Esophagus muscularis mucosa (tissue), 4 donors: ENCODE measurements at places on chromosomes 2 and 18. TPM values are rescaled to one million over a fixed set of nuclear protein-coding genes. Genes with fewer than 3 reads are reported as not detected.

DNA sequence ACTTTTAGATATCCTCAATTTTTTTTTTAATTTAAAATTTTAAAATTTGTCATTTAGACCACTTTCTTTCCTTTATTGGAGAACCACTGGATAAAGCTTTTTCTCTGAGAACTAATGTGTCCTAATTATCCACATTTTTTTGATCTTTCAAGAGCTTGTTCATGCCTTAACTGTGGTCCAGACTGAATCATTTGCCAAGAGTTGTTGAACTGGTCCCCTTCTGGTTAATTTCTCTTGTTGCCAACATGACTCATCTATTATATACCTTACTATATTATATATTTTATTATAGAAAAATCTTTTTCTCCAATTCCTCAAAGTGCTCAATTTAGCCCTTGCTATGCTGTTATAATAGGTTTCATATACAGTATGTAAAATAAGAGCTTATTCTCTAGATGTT is 53.1 kb upstream of the TMEM87B start:
- DNase-seq: no peak

- DNase-seq: no peak
Measured at GRCh38 chr2:240462073-240462706, 26.7 kb downstream of the GPC1 start.

Gene NBAS
- 39.2 TPM for total RNA-seq

Gene FOXD4L1
- not detected for total RNA-seq

- DNase-seq: peak; percentile 68
Measured at GRCh38 chr18:10776493-10776892, 250.7 kb downstream of the NAPG start.

- DNase-seq: no peak
Measured at GRCh38 chr2:208000701-208001395, 24.5 kb downstream of the PLEKHM3 start.

GRCh38 chr2:147542351-147542750 is 302.5 kb upstream of the ACVR2A start:
- no peak for DNase-seq

DNA sequence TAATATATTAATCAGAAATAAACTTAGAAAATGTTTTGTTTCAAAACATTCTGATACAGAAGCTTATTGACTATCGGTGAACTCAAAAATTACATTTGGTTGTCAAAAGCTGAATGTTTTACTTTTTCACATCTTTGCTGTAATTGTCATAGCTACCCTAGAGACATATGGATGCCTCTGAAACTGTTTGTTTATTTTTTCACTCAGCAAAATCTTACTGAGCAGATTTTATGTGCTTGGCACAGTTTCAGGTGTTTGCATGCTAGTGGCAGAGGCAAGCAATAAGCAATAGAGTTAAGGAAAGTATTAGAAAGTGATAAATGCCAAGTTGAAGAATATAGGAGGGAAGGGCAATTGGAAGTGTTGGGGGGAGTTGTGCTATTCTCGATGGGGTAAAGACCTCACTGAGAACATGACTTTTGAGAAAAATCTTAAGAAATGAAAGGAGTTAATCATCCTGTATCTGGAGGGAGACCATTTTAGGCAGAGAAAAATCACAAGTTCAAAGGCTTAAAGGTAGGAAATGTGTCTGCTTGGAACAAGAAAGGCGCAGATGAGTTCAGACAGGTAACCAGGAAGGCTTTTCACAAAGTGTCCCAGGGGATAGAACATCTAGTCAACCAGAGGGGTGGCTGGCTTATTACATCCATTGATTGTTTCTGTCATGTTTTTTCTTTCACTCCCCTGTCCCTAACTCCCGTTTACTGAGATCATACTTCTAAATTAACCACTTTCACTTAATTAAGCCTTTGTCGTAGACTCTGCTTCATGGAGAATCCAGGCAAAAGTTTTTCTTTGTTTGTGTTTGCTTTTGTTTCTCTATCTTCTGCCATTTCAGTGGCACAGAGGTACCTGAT is 27.2 kb upstream of the COBLL1 start:
- DNase-seq: no peak

DNA sequence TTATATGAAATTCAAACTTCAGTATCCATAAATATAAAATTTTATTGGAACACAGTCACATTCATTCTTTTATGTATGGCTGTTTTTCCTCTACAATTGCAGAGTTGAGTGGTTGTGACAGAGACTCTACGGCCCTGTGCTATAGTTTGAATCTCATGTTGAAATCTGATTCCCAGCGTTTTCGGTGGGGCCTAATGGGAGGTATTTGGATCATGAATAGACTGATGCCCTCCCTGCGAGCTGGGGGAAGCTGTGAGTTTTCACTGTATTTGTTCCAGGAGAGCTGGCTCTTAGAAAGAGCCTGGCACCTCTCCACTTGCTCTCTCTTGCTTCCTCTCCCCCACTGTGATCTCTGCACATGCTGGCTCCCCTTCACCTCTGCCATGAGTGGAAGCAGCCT is 1.7 kb downstream of the PFN4 start:
- DNase-seq: no peak

Gene GPR35
- 1.8 TPM for total RNA-seq

GRCh38 chr18:45660746-45661145 is 45.5 kb downstream of the SLC14A2 start:
- DNase-seq: no peak

GRCh38 chr18:63099848-63100629 is 219.5 kb downstream of the BCL2 start:
- DNase-seq: peak; percentile 60

DNA sequence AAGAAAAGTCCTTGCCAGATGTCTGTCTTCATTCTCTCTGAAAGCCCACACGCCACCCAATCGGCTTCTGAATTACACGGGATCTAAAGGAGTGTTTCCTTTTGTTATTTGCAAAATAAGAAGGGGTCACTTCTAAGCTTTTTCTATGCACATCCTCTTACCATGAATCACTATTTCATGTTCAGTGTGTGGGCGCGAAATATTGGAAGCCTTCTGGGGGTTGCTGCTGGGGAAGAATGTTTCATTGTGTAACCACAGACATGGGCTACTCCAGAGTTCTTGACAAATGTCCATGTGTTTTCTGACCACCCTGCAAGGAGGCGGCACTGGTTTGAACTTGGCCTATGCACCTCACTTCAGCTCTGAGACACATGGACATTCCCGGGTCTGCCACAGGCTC is 133.6 kb upstream of the APCDD1 start:
- no peak for DNase-seq

Gene VWA3B
- not detected for total RNA-seq

Gene RFX8
- not detected for total RNA-seq

Gene RFTN2
- 5.0 TPM for total RNA-seq

DNA sequence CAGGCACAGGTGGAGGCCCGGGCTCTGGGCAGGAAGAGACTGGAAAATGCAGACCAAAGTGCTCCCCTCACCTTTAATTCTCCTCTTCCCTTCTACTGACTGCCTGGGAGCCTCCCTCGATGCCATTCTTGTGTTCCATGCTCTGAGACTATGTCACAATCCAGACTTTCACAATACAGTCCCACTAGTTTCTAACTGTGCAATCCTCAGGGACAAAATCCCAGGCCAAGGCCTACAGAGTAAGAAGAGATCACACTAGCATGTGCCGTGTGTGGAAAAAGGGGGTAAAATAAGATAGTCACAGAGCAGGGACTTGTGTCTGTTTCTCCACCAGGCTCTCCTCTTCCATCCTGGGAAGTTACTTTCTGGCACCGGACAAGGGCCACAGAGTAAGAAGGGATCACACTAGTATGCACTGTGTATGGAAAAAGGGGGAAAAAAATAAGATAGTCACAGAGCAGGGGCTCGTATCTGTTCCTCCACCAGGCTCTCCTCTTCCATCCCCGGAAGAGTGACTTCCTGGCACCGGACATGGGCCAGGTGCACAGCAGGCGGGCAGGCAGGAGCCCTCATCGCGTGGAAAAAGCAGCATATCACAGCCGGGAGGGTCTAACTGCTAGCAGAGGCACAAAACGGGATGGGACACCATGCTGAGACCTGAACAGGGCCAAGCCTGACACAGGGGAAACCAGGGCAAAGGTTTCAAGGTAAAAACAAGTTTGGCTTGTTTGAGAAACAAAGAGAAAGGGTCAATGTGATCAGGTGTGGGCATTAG is 9.6 kb downstream of the CYB5A start:
- DNase-seq: peak; percentile 83

DNA sequence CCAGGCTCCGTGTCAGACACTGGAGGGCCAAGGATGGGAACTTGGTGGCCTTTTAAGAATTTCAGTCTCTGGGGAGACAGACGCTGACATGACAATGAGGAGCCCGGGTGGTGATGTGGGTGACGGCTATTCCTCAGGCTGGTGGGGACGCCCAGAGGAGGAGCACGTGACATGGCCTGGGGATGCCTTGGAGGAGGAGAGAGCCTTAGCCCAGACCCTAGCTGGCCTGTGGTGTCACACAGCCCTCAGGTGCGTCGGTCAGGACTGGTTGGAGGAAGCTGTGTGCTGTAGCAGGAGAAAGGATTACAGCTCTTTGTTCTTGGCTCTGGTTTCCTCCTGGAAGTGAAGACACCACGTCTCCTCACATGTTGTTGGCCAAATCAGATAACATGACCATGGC is 40.0 kb upstream of the SCLY start:
- DNase-seq: no peak

DNA sequence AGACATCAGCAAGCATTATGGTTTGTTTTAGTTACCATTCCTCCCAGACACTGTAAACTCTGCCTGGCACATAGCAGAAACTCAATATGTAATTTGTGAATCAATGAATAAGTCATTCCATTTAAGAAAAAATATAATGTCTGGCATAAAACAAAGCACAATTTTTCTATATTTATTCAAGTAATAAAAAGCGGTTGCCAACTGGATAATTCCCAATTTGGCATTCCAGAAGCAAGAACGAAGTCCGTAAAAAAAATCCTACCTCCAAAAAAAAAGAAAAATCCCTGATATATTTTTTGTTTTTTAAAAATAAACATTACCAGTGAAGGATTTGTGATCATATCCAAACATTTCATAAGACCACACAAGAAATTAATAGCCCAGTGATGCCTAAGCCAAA is 351.3 kb upstream of the LRRTM4 start:
- no peak for DNase-seq

Gene LHCGR
- 4.6 TPM for total RNA-seq

Gene NPAS2
- total RNA-seq: 45.8 TPM

GRCh38 chr18:22417496-22418188 is at the start of gene CTAGE1:
CTAGE1 (minus strand) TSS chr18:22417915; CDS start chr18:22417811, 104 bp downstream.
- DNase-seq: no peak

DNA sequence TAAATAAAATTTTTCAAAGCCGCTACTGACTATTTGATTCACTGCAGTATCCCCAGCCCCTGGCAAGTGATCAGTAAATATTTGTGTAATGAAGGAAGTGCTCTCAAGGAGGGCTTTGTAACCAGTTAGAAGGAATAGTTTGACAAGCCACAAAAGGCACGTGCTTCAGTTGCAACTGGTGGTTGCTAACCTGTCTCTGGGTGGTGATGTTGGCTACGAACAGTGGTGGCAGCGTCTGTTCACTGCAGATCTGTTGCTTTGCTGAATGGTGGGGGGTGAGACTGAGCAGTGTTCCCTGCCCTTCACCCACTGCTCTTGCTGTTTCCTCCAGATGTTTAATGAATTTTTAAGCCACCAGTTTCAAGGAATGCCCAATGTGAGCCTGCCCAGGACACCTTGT is 73.9 kb upstream of the SIX2 start:
- DNase-seq: peak; percentile 80

Gene TAF4B
- total RNA-seq: 8.3 TPM

Gene TDRD15
- total RNA-seq: 0.63 TPM

Gene AOX1
- 83.3 TPM for total RNA-seq

GRCh38 chr2:119455066-119455718 is 23.5 kb downstream of the TMEM37 start:
- no peak for DNase-seq

DNA sequence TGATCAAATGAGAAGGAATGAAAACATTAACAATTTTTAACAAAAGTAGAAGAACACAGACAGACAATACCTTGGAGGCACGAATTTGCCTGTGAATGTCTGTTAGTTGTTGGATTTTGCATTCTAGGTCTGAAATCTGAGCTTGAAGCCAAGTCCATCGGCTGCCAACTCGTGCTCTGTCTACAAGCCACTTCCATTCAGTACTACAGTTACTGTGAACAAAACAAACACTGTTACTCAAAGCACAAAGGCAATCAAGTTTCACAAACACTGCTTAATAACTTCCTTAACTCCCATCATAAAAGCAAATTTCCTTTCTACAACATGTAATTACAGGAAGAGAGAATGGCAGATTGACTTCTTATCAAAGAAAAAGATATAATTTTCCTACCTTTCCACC is 42.2 kb downstream of the KANSL1L start:
- no peak for DNase-seq

Gene ALPG
- total RNA-seq: not detected

GRCh38 chr2:216791303-216791702 is 68.6 kb downstream of the TNP1 start:
- DNase-seq: no peak

- no peak for DNase-seq
Measured at GRCh38 chr2:134934641-134935040, 16.0 kb downstream of the CCNT2 start.

Gene SP5
- total RNA-seq: 0.63 TPM

DNA sequence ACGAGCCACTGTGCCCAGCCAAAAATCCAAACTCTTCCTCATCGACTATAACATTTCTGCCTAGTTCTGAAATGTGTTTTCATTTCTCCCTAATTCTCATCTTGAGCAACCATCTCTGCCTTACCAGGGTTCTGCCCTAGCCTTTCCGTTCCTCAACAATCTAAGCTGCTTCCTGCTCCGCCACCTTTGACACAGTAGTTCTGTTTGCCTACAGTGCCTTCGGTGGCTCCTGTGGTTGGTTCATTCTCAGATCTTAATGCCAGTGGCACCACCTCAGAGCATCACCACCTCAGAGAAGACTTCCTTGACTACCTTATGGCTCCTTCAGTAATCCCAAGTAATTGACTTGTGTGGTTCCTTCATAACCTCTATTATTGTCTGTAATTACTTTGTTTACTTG is 3.8 kb downstream of the SOCS6 start:
- no peak for DNase-seq

Gene CYP27A1
- total RNA-seq: 22.4 TPM

- no peak for DNase-seq
Measured at GRCh38 chr2:150011161-150011730, 423.7 kb upstream of the MMADHC start.

DNA sequence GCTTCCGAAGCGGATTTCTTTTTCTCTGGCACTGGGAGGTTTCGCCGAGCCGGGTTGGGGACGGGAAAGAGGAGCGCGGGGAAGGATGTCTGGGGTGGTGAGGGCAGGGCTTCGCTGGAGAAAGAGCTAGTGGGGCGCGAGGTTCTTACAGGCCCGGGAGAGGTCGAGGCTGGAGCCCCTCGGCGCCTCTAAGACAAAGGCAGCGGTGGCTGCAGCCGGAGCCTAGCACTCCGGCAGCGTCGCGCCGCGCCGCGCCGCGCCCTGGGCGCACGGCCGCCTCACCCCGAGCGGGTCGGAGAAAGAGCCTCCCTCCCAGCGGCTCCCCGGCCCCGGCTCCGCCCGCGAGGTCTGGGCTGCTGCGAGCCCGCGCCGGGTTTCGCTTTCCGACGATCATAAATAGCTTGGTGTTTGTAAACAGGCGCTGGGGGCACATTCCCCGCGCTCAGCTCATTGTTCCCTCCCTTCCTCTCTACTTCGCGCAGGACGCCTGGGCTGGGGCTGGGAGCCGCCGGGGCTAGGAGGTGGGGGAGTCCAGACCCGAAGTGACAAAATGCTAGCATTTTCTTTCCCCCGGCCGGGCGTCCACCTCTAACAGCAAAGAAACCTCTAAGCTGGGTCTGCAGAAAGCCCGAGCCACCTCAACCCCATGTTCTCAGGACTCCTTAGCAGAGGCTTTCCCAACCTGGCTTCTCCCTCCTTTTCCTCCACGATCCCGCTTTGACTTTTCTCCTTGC is 813 bp upstream of the MEIS1 start:
- no peak for DNase-seq
